Caudate nucleus (tissue), 63 donors: ENCODE measurements at places on chromosomes 1 and 21.

- no peak for DNase-seq
These were observed 38.1 kb downstream of the AZIN2 start for GRCh38 chr1:33119050-33119449.

- DNase-seq = no peak
These were observed 136.4 kb upstream of the FAM78B start for GRCh38 chr1:166302989-166303758.

DNA sequence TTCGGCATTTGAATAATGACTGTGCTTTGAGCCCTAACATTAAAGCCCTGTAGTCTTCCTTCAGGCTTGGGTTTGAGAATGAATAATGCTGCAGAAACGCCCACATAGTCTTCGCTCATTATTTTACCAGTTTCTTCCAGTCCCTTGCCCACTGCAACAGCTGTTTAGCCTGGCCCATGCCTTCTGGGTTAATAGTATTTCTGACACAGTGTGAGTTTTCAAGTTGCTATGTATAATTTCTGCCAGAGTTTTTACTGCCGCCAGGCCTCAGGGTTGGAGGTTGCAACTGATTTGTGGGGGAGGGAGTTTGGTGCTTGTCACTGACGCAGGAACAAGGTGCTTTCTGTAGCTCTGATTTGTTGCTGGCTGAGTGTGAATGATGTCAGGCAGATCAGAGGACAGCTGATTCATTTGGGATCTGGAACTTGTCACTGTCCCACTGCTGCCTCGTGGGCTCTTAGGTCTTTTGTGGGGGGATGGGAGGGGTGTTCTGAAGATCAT is 109.8 kb downstream of the MAST2 start:
- peak; percentile 19 for DNase-seq

DNA sequence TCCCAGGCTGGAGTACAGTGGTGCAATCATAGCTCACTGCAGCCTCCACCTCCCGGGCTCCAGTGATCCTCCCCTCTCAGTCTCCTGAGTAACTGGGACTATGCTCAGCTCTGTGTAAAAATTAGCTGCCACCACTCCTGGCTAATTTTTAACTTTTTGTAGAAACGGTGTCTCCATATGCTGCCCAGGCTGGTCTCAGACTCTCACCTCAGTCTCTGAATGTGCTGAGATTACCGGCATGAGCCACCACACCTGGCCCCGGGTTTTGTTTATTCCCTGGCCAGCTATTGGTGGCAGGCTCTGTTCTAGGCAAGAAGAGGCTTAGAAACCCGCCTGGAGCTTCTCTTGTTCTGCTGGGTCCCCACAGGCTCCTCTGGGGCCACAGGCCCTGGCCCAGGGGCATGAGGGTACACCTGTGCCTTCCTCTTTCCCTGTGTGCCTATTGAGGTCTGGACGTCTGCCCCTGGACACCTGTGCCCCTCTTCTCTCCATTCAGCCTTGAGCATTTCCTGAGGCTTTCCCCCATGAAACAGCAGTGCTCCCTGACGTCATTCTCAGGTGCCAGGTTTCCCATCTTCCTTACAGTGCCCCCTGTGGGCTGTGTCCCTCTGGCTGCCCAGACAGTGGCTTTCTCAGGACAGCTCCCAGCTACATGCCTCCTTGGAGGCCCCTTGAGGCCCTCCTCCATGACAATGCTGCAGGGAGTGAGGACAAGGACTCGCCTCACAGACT is 57.5 kb downstream of the PCP4 start:
- DNase-seq = no peak

- no peak for DNase-seq
These were observed 177.1 kb upstream of the KIAA0040 start for GRCh38 chr1:175369696-175370095.

DNA sequence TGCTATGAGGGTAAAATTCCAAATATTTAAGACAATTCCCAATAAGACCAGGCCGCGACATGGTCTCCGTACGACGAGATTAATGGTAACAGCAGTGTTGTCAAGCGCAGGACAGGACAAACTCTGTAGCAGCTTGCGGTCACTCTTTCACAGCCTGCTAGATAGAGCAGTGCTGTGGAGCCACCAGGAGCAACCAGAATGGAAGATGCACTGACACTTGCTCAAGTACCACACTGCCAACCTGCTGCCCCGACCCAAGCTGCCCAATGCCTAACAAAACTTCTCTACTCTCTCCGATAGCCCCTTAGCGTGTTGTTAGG is 636 bp downstream of the WARS2 start:
- DNase-seq = no peak

- no peak for DNase-seq
These were observed 363.8 kb downstream of the PTPRC start for GRCh38 chr1:199002661-199003060.

DNA sequence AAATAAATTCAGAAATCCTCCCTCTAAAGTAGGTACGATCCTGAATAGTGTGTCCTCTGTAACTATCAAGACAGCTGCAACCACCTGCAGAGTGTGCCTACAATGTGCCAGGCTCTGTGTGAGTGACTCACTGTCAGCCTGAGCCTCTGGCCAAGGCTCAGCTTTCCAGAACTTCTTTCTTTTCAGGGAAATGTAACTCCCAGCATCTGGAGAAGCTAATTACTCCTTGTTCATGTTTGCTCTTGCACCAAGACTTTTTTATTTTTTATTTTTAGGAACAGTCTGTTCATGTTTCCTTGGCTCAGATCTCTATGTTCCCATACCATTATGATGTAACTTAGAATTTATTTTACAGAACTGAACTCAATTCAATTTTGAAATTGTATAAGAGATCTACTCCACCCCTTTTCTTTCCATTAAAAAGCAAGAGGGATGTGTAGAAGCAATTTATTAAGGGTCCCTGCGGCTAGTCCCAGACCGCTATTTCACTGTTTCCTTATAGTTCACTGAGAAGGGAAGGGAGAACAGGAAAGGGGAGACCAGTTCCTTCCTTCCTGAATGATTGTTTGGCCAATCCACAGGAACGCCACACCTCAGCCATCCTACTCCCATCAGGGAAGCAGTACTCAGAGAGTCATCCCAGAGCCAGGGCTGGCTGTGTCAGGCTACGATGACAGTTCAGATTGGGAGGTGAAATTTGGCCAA is 112.4 kb upstream of the ZNF648 start:
- no peak for DNase-seq

GRCh38 chr1:33456502-33456886 is 16.0 kb upstream of the ZSCAN20 start:
- no peak for DNase-seq

DNA sequence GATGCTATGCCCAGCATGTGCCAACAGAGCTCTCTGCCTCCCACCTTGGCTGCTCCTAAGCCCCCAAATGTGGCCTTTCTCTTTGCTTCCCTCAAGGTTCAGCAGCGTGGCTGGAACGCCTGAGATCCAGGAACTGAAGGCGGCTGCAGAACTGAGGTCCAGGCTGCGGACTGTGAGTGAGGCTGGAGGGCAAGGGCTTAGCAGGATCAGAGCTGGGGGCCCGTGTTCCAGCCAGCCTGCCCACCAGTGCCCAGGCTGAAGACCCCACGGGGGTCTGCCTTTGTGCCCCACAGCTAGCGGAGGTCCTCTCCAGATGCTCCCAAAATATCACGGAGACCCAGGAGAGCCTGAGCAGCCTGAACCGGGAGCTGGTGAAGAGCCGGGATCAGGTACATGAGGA is 14.6 kb downstream of the IKBKE start:
- no peak for DNase-seq

- no peak for DNase-seq
These were observed 5.8 kb upstream of the ANKRD13C start for GRCh38 chr1:70360321-70360720.

- no peak for DNase-seq
These were observed 50.1 kb downstream of the PIK3CD start for GRCh38 chr1:9701665-9702064.

DNA sequence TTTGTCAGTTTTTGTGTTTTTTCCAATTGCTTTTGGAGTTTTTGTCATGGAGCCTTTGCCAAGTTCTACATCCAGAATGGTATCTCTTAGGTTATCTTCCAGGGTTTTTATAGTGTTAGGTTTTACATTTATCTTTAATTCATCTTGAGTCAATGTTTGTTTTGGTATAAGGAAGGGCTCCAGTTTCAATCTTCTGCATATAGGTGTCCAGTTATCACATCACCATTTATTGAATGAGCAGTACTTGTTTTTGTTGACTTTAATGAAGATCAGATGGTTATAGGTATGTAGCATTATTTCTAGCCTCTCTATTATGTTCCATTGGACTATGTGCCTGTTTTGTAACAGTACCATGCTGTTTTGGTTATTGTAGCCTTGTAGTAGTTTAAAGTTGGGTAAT is 1233.1 kb downstream of the PLA2G4A start:
- DNase-seq = no peak

- DNase-seq = no peak
These were observed 16.1 kb downstream of the SMYD2 start for GRCh38 chr1:214296860-214297745.

DNA sequence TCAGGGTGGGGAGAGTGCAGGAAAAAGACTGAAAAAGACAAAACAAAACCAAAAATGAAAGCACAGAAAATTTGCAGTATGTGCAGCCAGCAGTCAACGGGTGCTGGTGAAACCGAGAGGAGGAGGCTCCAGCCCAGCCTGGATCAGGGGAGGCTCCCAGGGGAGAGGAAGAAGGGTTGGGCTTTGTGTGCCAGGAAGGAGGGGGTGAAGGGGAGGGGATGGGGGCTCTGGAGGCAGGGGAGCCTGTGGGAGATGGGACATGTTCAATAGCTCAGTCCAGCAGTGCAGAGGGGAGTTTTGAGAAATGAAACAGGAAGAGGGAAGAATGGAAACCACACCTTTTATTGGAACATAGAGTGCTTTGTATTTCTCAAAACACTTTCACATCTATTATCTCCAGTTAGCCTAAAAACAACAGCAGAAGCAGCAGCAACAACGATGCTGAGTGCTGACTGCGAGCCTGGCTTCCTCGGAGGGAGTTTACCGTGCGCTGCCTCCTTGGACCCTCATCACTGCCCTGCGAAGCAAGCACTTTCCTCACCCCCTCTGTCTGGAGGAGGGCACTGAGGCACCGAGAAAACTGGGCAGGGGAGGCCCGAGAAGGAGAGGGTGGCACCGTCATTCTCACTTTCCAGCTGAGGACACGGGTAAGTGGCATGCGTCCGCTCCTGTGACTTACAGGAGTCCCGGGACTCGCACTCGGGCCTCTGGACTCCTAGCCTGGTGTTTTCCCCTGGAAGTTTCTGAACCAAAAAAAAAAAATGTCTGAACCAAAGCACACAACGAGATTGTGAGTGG is 62.9 kb downstream of the MDM4 start:
- DNase-seq = no peak

DNA sequence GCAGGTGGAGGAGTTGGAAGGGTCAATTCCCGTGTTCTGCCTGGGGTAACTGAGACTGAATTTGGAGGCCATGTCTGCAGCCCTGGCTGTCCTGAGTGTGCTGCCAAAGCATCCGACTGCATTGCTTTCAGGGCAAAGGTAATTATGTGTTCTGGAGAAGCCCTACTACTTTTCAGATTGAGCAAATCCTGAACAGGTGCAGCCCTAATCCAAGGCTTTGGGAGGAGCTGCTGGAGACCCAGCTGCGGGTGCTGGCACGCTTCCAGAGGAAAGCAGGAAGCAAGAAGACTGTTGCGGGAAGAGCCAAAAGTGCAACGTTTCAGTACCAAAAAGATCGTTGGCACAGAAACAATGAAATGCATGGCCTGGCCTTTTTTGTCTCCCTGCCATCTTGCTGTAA is 73.7 kb upstream of the NRIP1 start:
- no peak for DNase-seq

DNA sequence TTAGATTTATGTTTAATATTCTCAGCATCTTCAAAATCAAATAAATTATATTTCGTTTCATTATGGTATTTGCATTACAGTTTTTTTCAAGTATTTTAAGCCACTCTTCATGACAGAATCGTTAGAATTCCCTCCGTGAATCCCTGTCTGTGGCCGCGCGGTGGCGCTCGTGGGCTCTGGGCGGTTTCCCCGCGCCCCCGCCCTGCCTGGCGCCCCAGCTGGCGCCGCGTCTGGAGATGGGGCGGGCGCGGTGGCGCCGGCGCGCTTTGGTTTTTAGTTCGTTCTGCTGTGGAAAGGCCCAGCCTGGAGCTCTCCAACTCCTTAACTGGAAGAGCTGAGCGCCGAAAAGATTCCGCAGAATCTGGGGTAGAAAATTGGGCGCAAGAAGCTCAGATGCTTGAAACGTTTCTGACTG is 25.7 kb downstream of the PRMT2 start:
- DNase-seq = peak; percentile 48

GRCh38 chr1:40029608-40030007 is 10.9 kb upstream of the CAP1 start:
- no peak for DNase-seq
